ENCODE measurements at places on chromosomes 11 and 22.

DNA sequence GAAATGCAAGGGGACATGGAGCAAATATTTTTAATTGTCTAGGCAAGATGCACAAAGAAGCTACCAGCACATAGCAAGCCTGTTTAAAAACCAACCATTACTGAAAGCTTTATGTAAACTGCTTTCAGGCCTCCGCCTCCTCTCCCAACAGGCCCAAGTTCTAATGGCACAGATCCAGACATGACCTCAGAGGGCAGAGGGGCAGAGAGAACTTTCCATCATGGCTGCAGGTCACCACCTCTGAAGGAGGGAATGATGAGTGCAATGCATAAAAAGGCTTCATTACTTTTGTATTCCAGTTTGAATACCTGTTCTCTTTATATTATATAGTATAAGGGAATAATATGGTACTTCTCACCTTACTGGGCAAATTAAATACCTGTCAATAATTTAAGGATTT is 15.2 kb downstream of the DDX17 start:
- DNase-seq = no peak

DNA sequence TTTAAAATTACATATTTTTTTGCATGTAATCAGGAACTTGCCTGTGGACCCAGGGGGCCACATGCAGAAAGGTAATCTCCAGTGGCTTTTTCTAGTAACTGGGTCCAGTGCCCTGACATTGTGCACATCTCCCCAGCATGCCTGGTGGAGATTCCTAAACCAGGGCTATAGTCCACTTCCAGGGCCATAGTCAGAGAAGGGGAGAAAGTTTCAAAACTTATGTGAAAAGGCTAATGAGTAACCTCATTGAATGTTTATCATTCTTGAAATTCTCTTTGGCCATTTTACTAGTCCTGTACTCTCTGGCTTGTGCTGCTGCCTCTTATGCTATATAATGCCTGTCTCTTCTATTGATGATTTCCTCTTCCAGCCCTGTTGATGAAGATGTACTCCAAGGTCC is 47.8 kb downstream of the BARX2 start:
- no peak for DNase-seq

GRCh38 chr11:132650969-132651720 is 881.2 kb downstream of the OPCML start:
- DNase-seq = no peak

GRCh38 chr11:113314389-113315301 is at the start of gene TTC12:
Gene TTC12 (plus strand): TSS chr11:113314583. CDS start chr11:113316258, 1,675 bp downstream.
- peak; percentile 91 for DNase-seq

DNA sequence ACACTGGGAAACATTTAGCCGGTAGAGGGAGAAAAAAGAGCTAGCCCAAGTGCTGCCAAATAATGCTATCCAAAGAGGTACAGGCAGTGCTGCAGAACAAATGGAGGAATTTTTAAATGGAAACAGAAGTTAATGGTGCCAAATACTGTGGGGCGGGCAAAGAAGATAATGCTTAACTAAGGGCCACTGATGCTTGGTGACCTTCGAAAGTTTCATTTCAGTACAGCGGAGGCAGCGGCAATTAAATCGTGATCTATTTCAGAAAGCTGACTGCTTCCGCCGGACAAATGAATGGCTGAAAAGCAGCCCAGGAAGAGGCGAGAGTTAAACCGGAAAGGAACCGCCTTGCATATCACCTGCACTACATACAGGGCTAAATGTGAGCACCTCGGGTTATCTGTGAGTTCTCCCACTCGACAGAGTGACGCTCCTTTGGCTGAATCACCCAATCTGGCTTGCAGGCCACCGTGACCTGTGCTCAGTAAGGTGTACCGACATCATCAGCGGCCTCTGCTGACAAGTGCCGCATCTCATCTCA is 42.1 kb downstream of the CADM1 start:
- DNase-seq = no peak
